Mammary epithelial cell (primary cell): ENCODE measurements at places on chromosomes 3 and 15. TPM values are rescaled to one million over a fixed set of nuclear protein-coding genes. Genes with fewer than 3 reads are reported as not detected.

Gene UMPS
- 58.2 TPM for polyA plus RNA-seq

Gene ITIH1
- not detected for polyA plus RNA-seq

Gene PLA2G4F
- polyA plus RNA-seq, result 0.17 TPM

Gene ALPK3
- 0.09 TPM for polyA plus RNA-seq
